Activated T-cell treated with anti-CD3 and anti-CD28 coated beads, Interleukin-2, amount 50 U/mL, for 1 hour (primary cell): ENCODE measurements at places on chromosomes 4 and X.
A peak's percentile ranks its signal among the peaks of the same experiment; 100 is the strongest.

- DNase-seq: peak; percentile 48
Observed at GRCh38 chr4:1072830-1073446, 40.4 kb downstream of the RNF212 start.

DNA sequence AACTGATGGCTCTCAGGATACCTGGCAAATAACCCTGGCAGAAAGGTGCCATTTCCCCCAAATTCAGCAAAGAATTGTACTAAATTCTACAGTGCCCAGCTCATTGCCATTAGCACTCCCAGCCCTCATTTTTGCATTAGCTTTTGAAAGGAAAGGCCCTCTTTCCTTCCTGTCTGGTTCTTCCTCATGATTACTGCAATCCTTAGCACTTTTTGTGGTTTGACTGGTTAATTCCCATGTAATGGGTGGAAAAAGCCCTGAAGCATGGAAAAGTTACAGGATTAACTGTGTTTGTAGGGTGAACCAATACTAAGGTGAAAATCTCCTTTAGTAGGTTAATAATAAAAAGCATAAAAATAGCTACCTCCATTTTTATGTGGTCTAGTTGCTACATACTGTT lies 139.5 kb downstream of the NPNT start:
- no peak for DNase-seq

DNA sequence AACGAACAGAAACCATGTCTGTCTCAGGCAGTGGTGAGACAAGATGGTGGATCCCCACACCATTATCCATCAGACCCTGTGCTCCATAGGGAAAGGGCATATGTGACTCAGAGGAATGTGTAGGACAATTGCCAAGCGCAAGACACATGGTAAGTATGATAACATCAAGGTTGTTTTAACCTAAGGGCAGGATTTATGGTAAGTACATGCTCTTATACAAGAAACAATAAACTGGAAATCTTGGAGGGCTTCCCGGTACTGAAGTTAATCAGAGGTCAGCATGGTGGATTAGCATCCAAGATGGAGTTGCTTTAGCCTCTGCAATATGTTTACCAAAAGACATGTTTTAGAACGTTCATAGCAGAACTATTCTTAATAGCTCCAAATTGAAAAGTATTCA lies 355.0 kb downstream of the PPP1R2C start:
- no peak for DNase-seq

GRCh38 chrX:72255445-72255844 lies 16.6 kb upstream of the ERCC6L start:
- no peak for DNase-seq

GRCh38 chr4:165627548-165627947 lies 245.5 kb upstream of the TLL1 start:
- DNase-seq: no peak

- DNase-seq: peak; percentile 73
Observed at GRCh38 chrX:49190821-49191573, 4.8 kb upstream of the PRICKLE3 start.

DNA sequence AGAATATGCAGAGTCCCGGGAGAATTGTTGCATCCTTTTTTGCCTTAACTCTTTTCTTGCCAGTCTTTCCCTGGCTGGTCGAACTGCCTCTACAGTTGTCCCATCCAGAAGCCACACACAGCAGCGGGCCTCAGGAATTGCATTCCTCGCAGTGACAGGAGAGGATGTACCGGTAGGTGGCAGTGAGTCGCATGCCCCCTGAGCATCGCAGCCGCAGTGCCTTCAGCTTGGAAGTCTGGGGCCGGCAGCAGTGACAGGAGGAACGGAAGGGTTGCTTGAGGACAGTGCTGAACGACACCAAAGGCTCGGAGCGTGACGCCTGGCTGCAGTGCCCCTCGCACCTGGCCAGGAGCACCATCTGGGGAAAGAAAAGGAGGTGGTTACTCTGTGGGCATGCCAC lies 23.5 kb downstream of the NDP start:
- DNase-seq: peak; percentile 33

- DNase-seq: no peak
Observed at GRCh38 chrX:125628435-125628834, 308.8 kb downstream of the TEX13C start.

GRCh38 chr4:6640292-6641163 lies at the start of gene MRFAP1:
MRFAP1 (plus strand) TSS chr4:6640685; CDS start chr4:6640863, 178 bp downstream.
- peak; percentile 94 for DNase-seq

GRCh38 chrX:132444936-132445335 lies 43.9 kb downstream of the MBNL3 start:
- DNase-seq: no peak

DNA sequence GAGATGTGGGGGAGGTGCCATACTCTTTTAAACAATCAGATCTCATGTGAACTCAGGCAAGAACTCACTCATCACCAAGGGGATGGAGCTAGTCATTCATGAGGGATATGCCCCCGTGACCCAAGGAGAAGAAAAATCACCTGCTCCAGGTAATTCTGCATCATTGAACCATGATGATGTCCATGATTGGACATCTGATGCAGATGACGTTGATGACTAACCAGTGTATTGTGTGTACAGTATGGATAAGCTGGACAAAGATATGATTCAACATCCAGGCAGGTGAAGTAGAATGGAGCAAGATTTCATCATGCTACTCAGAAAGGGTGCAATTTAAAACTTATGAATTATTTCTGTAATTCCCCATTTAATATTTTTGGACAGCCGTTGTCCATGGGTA lies 286.4 kb upstream of the SMIM31 start:
- DNase-seq: no peak

DNA sequence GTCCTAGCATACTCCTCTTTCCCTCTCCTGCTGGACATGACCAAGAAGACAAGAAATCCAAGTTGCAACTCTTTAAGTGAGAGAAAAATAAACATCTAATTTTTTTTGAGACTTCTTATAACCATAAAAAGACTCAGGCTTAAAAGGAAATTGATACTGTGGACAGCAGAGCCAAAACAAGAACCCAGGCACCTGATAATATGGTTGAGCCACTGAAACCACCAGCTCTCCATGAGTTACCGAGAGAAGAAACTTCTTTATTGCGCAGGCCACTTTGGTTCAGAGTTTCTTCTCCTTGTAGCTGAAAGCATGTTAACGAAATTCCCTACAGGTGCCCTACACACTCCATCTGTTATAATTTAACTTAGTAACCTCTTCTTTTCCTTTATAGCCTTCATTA lies 11.3 kb upstream of the SPCS3 start:
- DNase-seq: no peak

GRCh38 chr4:81207828-81208227 lies 7.2 kb downstream of the PRKG2 start:
- no peak for DNase-seq

GRCh38 chrX:17584248-17584681 lies 153.0 kb upstream of the SCML1 start:
- no peak for DNase-seq

- no peak for DNase-seq
Observed at GRCh38 chr4:115325836-115326235, 212.4 kb upstream of the NDST4 start.

- DNase-seq: no peak
Observed at GRCh38 chr4:36281384-36282106, at the start of gene DTHD1. DTHD1 (plus strand) TSS chr4:36281616; CDS start chr4:36281759, 143 bp downstream.

DNA sequence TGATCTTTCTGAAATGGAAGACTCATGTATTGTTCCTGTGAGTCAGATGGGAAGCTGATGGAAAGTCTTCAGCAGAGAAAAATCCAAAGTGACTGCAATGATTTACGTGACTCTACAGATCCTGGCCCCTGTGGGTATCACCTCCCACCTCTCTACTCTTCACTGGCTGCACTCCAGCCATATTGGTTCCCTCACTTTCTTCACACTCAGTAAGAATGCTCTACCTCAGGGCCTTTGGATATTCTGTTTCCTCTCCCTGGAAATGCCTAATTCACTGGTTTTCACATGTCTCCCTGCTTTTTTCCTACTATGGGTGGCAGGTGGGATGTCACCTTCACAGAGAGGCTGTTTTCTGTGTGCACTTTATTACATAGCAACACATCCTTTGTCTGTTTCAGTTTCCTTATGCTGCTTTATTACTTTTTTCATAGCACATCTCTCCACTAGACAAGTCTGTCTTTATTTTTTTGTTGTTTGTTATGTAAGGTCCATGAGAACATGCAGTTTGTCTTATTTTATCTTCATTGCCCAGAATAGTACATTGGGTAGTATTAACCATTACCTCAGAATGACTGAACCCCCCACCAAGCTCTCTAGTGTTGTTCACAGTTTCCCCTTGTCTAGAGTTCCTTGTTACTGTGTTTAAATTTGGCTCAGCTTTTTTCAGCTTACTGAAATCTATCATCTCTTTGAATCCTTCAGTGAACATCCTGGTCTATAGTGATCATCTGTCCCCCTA lies 57.6 kb upstream of the CLNK start:
- no peak for DNase-seq

DNA sequence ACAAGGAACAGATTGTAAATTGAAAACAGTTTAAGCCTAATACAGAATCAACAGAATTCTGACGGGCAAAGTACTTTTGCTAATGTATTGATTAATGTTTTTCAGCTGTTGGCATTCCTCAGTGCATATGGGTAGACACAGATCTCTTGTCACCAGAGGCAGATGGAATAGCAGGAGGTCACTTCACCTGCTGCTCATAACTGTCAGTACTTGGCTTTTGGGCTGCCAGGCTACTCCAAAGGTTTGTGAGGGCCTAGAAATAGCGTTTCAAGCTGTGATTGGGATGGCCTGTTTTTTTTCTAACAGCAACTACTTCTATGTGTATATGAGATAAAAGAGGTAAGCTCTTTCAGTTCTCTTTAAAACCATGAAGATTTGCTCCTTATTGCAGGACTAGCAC lies 307.5 kb upstream of the ANXA10 start:
- no peak for DNase-seq

DNA sequence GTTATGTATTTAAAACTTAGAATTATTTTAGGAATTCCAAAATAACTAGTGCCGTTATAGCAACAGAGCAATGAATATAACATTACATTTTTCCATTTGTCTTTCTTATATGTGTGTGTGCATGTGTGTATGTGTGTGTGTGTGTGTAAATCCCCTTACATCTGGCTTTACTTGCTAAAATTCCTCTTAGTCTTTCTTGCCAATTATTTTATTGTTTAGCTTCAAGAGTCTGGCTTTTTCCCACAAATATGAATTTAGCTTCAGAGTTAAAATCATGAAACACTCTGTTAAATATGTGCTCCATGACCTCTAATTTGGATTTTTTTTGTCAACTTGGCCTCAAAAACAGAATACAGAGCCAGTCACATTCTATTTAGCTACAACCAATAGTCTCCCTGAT lies 18.9 kb downstream of the FGF13 start:
- DNase-seq: no peak

GRCh38 chrX:10620121-10620699 lies at the start of gene MID1:
MID1 (minus strand) TSS chrX:10620585; CDS start chrX:10567547, 53,038 bp downstream.
- no peak for DNase-seq

GRCh38 chr4:26150948-26151347 lies 169.9 kb upstream of the RBPJ start:
- DNase-seq: no peak

DNA sequence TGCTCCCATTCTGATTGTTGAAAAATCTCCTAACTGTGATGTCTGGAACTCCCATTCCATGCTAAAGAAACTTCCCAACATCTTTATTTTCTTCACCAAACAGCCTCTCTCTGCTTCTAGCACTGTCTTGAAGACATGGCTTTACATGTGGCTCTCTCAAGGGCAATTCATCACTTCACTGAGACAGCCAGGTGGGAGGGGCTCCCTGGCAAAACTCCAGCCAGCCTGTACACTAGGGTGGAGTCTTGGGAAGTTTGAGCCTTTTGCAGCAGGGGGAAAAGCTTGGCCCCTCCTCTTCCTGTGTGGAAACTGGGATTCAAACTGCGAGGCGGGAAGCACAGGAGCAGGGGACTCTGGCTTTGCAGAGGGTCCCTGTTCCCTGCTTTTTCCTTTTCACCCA lies 130.5 kb upstream of the TTC29 start:
- no peak for DNase-seq

DNA sequence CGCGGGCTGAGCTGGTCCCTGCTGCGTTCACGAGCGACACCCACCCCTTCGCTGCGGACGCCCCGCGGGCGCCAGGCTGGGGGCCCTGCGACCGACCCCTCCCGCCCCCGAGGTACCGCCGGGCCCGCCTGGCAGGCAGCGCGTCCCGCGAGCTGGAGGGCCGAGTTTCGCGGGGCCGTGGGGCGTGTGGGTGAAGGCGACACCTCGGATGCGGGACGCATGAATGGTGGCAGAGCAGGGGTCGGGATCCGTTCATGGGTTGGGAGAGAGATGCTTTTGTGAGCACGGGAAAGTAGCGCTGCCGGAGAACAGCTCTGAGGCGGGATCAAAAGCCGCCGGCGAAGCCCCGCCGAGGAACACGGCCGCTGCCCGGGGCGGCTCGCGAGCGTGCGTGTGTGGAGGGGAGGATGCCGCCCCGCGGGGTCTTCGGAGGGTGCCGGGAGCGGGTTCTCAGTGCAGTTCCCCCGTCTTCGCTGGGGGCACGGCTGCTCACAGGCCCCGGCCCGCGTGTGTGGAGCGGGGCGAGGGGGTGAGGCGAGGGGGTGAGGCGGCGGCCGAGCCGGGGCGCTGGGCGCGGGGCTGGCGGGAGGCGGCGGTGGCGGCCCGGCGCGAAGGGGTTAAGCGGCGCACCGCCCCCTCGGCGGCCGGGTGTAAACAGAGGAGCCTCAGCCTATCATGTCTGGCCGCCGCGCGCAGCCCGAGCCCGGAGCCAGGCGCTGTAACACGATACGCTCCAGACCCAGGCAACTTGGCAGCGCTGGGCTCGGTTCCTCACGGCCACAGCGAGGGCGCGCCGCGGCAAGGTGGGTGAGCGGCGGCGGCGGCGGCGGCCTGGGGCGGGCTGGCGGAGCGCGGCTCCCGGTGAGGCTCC lies 205.3 kb downstream of the TENM3 start:
- peak; percentile 38 for DNase-seq

DNA sequence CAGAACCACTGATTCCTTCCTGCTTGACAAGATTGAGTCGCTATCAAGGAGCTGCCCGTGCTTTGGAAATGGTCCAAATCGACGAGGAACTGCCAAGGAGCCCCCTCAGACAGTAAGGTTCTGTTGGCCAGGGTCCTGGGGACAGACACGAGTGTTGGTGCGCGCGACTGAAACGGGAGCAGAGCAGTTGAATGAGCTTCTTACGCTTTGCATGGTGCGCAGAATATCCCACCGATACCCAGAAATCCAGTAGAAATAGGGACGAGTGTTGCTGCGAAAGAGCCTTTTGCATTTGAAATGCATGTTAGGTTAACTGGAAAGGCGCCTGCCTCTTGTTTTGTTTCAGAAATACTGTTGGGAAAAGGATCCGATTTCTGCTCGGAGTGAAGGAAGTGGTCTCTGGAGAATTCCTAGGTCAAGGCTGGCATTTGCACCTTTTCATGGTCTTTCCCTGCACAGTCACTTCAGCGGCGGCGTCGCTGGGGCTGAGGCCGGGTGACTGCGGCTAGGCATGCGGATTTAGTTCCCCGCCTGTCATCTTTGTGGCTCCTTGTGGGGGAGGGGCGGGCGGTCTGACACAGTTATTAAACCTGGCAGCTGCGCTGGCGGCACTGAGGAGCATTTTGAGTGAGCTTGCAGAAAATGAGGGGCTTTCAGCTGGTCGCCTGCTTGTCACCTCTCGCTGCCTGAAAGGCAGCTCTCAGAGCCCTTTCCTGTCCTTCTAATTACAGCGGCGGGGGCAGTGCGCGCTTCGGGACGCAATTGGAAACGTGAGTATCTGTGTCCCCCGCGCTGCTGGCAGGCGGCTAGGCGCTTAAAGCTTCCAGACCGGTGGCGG lies 51.5 kb upstream of the TRIM2 start:
- peak; percentile 71 for DNase-seq
